Colonic mucosa (tissue), 4 donors: ENCODE measurements at places on chromosomes 13 and 19.

- no peak for DNase-seq
These were observed 16.5 kb downstream of the MLLT1 start for GRCh38 chr19:6263306-6263705.

DNA sequence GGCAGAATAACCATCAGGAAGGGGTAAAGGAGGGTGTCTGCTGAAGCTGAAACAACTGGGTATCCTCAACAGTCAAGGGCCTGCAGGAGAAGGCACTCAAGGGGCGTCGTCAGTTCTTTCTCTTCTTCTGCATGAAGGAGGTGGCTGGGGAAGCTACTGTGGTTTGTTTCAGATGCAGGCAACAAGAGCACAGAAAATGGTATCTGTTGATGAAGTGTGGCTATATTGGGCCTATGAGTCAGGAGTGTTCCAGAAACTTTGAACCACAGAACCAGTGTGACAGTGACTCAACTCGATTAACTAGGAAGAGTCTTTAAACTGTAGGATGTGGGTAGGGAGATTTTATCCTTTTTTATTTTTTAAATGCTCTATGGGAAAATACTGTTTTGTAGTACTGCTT is 686.3 kb downstream of the FGF9 start:
- no peak for DNase-seq

DNA sequence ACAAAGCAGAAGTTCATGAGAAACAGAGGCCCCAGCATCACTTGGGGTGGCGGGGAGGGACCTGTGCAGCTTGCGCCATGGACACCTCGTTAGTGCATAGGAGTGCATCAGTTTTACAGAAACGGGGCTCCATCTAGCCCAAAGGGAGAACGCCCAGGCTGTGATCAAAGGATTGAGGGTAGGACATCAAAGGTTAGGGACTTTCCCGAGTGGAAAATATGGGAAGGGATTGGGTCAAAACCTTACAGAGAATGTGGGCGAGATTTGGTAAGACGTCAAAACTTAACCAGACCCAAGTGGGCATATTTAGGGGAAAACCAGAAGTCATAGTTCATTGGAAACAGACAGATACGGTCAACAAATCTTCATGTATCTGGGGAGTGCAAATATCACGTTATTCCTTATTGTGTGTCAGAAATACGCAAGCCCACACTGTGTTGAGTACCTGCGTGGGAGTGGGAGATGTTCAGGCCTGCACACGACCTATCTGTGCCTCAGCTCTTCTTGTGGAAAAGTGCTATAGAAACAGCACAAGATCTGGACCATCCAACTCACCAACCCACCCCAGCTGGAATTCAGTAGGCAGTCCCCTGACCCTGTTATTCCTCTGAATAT is 9.4 kb upstream of the GRAMD1A start:
- DNase-seq: no peak

- DNase-seq: no peak
These were observed 291.9 kb upstream of the HTR2A start for GRCh38 chr13:47188802-47189201.

- DNase-seq: no peak
These were observed 184.1 kb downstream of the HS6ST3 start for GRCh38 chr13:96274046-96274445.

- DNase-seq: no peak
These were observed 1666.0 kb downstream of the EFNB2 start for GRCh38 chr13:104869501-104869900.

- DNase-seq: no peak
These were observed 63.0 kb upstream of the TPM4 start for GRCh38 chr19:16013181-16013850.

GRCh38 chr19:34134190-34135053 is 37.9 kb upstream of the LSM14A start:
- peak; percentile 93 for DNase-seq

DNA sequence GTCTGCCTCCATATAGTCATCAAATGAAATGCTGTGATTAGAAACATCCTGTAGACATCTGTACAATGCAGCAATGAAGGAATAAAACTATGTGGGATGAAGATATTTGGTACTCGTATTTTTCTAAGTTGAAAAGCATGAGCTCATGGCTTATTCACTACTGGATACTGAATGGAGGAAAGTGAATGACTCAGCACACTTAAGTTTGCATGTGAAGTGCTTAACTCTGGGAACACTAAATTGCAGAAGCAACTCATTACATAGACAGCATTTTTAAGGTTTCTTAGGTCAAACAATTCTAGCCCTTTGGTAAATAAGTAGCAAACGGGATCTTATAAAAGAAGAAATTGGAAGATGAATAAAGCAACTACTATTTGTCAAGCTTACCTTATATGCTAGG is 429.0 kb upstream of the MIR17HG start:
- DNase-seq: no peak

GRCh38 chr13:40432018-40432978 is 234.1 kb downstream of the FOXO1 start:
- no peak for DNase-seq

DNA sequence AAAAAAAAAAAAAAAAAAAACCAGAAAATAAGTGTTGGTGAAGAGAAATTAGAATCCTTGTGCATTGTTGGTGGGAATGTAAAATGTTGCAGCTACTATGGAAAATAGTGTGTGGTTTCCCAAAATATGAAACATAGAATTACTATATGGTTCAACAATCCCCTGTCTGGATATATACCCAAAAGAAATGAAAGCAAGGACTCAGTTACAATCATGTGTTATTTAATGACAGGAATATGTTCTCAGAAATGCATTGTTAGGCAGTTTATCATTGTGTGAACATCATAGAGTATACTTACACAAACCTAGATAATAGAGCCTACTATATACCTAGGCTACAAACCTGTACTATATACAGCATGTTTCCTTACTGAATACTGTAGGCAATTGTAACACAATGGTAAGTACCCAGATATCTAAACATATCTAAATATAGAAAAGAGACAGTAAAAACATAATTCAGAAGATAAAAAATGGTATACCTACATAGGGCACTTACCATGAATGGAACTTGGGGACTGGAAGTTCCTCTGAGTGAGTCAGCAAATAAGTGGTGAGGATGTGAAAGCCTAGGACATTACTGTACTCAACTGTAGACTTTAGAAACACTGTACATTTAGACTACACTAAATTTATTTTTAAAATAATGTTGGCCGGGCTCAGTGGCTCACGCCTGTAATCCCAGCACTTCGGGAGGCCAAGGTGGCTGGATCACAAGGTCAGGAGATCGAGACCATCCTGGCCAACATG is 25.7 kb upstream of the SLC7A1 start:
- no peak for DNase-seq

DNA sequence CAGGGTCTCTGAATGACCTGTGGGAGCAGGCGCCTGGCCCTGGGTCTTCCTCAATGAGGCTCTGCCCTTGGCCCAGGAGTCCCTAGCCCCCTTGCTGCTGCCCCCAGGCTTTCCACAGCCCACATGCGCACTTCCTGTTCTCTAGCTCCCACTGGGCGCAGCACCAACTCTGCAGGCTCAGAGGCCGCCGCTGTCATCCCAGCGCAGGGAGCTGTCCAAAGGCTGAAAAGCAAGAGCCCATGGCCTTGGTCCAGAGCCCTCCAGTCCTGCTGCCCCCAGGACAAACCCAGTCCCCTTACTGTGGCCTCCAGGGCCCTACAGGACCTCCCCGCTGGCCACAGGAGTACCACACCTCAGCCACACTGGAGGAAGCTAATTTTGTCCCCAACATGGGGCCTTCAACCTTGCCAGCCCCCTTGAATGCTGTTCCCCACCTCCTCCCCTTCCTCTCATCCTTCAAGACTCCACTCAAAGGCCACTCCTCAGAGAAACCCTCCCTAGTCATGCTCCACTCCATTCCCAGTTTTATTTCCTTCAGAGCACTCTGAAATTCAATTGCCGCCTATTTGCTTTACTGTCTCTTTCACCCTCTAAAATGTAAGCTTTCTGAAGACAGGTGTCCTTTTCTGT is 8.0 kb upstream of the POU2F2 start:
- peak; percentile 29 for DNase-seq

GRCh38 chr13:40626561-40626960 is 39.9 kb downstream of the FOXO1 start:
- DNase-seq: no peak

DNA sequence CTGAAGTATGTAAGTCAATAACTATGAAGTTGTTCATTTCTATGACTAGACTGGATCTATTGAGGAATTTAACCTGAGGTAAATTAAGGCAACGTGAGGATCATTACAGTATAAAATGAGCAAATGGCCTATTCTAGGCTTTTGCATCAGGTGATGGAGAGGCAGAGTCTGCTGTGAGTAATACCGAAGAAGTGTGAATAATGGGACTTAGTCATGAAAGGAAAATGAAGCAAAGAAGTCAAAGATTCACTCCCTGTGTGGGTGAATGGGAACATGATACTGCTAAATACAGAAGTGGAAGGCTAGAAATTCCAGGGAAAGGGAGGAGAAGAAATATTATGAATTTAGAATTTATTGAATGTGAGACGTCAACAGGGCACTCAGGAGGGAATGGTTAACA is 774.1 kb downstream of the LIG4 start:
- DNase-seq: no peak

DNA sequence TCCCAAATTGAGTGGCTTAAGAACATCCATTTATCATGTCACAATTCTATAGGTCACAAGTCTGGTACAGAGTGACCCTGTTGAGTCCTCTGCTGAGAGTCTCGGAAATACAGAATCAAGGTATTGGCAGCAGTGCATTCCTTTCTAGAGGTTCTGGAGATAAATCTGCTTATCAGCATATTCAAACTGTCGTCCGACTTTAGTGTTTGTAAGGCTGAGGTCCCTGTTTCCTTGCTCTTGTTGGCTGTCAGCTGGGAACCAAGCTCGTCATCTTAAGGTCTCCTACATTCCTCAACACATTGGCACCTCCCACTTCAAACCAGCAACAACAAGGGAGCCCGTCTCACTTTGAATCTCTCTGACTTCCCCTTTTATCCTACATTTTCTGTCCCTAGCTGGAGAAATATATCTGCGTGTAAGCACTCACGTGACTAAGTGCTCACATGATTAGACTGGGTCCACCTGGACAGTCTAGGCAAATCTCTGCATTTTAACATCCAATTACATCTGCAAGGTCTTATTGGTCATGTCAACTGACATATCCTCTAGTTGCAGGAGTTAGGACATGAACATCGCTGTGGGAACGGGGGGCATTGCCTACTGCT is 886.8 kb downstream of the PCDH9 start:
- DNase-seq: no peak

DNA sequence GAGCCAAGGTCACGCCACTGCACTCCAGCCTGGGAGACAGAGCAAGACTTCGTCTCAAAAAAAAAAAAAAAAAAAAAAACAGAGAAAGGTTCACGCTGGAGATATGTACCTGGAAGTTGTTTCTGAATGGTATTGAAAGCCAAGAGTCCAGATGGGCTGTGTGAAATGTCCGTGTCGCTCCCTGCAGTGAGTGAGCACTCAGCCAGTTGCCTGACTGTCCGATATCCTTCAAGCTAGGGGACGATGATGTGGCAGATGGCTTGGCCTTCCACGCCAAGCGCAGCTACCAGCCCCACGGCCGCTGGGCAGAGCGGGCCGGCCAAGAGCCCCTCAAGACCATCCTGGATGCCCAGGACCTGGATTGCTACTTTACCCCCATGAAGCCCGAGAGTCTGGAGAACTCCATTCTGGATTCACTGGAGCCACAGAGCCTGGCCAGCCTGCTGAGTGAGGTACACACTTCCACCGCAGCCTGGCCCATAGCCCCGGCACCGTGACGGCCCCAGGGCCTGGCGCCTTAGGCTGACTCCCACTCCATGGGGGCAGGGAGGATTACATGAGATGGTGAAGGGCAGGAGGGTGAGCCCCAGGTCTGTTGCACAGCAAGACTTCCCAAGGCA is 11.7 kb upstream of the OVOL3 start:
- DNase-seq: no peak

GRCh38 chr19:18160971-18161635 is 8.1 kb downstream of the PIK3R2 start:
- peak; percentile 79 for DNase-seq
